ENCODE measurements at places on chromosomes 12 and 14.

- no peak for DNase-seq
Observed at GRCh38 chr12:109738878-109739665, 25.4 kb downstream of the FAM222A start.

DNA sequence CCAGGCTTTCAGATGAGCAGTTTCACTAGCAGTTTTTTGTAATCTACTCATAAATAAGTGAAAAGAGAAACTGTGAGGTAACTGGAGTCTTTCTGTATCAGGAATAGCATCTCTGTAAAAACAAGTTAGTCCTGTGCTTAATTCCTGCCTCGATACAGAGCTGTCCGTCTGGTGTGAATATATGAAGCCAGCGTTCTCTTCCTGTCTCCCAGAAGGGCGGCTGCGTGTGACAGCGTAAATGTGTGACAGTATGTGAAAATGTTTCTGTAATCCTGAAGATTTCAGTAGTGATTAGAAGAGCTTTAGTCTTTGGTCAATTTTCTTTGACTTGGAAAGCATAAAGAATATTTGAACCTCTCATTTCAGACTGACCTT lies 150.3 kb downstream of the FBXL14 start:
- DNase-seq: no peak

DNA sequence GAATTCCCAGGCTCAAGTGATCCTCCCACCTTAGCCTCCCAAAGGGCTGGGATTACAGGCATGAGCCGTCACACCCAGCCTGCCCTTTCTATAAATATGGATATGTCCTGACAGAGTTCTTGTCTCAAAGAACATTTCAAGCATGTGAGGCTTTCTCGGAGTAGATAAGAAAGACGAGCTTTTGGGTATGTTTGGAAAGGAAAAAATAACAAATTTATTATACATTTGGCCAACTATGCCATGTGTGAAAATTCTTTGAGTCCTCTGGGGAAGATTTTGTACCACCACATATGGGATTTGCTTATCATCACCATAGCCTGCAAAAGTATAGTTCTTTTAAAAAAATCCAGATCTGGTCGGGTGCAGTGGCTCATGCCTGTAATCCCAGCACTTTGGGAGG lies 23.7 kb upstream of the MYBPC1 start:
- no peak for DNase-seq

DNA sequence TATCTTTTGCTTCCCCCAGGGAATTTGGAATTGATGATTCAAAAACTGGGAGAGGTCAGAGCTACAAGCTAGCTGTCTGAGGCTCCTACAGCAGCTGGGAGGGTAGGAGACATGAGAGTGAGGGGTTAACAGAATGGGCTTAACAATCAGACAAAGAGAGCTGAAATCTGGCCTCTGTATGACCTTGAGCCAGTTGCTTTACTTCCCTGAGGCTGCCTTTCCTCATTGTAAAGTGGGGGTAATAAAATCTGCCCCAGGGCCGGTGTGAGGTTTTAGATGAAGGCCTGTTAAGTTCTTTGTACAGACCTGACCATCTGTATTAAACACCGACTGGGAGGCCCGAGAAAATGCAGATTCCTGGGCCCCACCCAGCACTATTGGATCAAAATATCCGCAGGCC lies 164.3 kb upstream of the NOS1 start:
- DNase-seq: no peak

DNA sequence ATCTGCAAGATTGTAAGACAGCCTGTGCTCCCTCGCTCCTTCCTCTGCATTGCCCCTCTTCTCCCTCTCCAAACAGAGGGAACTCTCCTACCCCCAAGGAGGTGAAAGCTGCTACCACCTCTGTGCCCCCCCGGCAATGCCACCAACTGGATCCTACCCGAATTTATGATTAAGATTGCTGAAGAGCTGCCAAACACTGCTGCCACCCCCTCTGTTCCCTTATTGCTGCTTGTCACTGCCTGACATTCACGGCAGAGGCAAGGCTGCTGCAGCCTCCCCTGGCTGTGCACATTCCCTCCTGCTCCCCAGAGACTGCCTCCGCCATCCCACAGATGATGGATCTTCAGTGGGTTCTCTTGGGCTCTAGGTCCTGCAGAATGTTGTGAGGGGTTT lies 37.4 kb downstream of the DAD1 start:
- no peak for DNase-seq

- no peak for DNase-seq
Observed at GRCh38 chr14:101030586-101030985, 127.1 kb upstream of the RTL1 start.

- no peak for DNase-seq
Observed at GRCh38 chr14:38079886-38080285, 127.8 kb upstream of the SSTR1 start.

GRCh38 chr14:105087963-105088811 lies 23.0 kb upstream of the GPR132 start:
- no peak for DNase-seq

DNA sequence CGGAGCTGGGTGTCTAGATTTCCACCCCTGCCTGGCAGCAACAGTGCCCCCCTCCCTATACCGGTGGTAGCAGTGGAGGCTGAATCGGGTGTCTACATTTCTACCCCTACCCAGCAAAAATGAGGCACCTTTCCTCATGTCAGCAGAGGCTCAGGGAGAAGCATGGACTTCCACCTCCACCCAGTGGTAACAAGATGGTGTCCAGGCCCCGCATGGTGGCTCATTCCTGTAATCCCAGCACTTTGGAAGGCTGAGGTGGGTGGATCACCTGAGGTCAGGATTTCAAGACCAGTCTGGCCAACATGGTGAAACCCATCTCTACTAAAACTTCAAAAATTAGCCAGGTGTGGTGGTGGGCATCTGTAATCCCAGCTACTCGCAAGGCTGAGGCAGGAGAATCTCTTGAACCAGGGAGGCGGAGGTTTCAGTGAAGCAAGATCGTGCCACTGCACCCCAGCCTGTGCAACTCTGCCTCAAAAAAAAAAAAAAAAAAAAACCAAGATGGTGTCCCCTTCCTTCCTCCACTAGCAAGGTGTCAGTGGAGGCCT lies 35.5 kb upstream of the OR5AU1 start:
- DNase-seq: no peak

DNA sequence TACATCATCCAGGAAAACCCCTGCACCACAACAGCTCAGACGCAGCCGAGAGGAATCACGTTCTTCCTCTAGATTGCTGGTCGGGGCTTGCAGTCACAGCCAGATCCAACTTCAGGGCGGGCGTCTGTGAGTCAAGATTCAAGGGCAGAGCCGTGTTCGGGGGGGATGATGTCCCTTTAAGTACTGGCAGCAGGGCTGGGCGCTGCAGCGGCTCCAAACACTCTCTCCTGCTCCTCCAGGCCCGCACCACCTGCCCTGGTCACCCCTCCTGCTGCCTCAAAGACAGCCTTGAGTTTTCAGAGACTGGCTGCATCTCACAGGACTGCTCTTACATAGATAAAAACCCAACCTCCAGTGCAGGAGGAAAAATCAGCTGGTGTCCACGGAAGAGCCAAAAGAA lies 68.3 kb downstream of the KDM2B start:
- DNase-seq: no peak

- no peak for DNase-seq
Observed at GRCh38 chr12:68137335-68137830, 22.2 kb downstream of the IFNG start.

DNA sequence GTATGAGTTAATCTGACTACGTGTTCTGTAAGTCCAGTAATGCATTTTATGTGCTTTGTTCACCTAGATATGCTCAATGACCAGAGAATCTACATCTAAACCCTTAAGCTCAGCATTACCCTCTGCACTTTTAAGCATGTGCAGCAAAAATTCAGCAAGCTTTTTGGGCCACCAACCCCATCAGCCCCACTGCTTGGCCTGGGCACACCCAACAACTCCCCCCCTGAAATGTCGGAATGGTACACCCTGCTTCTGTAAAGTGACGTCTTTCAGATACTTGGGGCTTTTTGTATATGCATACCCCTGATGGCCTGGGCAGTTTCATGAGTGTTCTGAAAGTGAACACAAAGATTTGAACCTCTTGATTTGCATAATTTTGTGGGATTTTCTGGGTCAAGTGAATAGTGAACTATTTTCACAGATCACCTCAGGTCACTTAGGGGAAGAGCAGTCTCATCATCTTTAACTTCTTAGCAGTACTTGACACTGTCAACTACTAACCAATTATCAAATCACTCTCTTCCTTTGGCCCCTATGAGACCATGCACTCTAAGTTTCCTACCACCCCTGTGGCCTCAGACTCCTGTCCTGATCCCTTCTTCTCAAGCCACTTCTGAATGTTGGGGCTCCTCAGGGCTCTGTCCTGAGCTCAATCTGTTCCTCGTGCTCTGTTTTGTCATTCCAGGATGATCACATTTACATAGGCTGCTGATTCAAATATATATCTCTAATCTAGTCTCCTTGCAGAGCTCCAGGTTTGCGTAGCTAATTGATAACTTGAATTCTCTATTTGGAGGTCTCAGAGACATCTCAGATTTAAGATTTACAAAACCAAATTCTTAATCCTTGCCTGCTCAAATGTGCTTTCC lies 36.3 kb upstream of the PPM1A start:
- no peak for DNase-seq
